Activated naive CD4-positive, alpha-beta T cell treated with anti-CD3 and anti-CD28 coated beads for 36 hours (primary cell): ENCODE measurements at places on chromosomes 6 and 20. TPM values are rescaled to one million over a fixed set of nuclear protein-coding genes. Genes with fewer than 3 reads are reported as not detected.

The C20orf141 gene
- not detected for total RNA-seq

GRCh38 chr6:14254505-14254904 is 136.9 kb downstream of the CD83 start:
- no peak overlapping the region for H3K4me3 ChIP-seq
- no peaks in the 10 kb centered on the region for H3K36me3 ChIP-seq
- H3K27me3 ChIP-seq: no peaks in the 10 kb centered on the region
- H3K4me1 ChIP-seq: peaks cover 2% of the 10 kb centered on the region

- DNase-seq: no peak
- no peaks in the 10 kb centered on the region for H3K4me1 ChIP-seq
- no peak overlapping the region for H3K4me3 ChIP-seq
- H3K27ac ChIP-seq: no peak overlapping the region
- H3K27me3 ChIP-seq: no peaks in the 10 kb centered on the region
- peaks cover 6% of the 10 kb centered on the region for H3K36me3 ChIP-seq
Observed at GRCh38 chr6:1657116-1657770, 47.5 kb downstream of the FOXC1 start.

GRCh38 chr6:150273457-150274309 is 95.1 kb upstream of the IYD start:
- no peak overlapping the region for H3K27ac ChIP-seq
- H3K27me3 ChIP-seq: peaks cover 2% of the 10 kb centered on the region
- no peaks in the 10 kb centered on the region for H3K4me1 ChIP-seq
- no peaks in the 10 kb centered on the region for H3K36me3 ChIP-seq
- DNase-seq: no peak
- no peak overlapping the region for H3K4me3 ChIP-seq

DNA sequence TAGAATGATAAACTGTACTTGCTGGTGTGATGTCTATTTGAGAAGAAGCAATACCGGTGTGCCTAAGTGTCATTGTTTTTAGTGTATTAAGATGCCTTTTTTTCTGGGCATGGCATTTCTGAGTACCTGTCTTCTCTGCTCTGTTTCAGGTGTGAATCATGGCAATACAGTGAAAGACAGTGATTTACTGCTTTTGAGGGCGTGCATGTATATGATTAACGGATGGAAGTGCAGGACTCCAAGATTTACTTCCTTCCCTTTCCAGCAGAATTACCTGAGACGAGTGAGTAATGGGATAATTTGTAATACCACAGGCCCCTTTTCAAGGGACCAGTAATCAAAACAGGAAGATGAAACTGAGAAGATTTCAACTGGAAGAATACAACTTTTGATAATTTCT is 315.8 kb downstream of the SOX4 start:
- H3K27ac ChIP-seq: no peak overlapping the region
- H3K27me3 ChIP-seq: peaks cover 2% of the 10 kb centered on the region
- H3K4me1 ChIP-seq: peaks cover 9% of the 10 kb centered on the region

GRCh38 chr20:57408131-57408530 is 16.9 kb downstream of the RBM38 start:
- H3K27me3 ChIP-seq: no peaks in the 10 kb centered on the region
- H3K4me3 ChIP-seq: no peak overlapping the region
- H3K36me3 ChIP-seq: peaks cover 24% of the 10 kb centered on the region
- no peak for DNase-seq
- H3K4me1 ChIP-seq: peaks cover 14% of the 10 kb centered on the region

- no peaks in the 10 kb centered on the region for H3K27me3 ChIP-seq
- peaks cover 38% of the 10 kb centered on the region for H3K36me3 ChIP-seq
- H3K27ac ChIP-seq: no peak overlapping the region
Observed at GRCh38 chr6:119012521-119012920, 65.9 kb downstream of the FAM184A start.

- H3K4me3 ChIP-seq: peak within 1 kb of the TSS; percentile 95
- no peaks in the 10 kb centered on the region for H3K27me3 ChIP-seq
- peaks cover 55% of the 10 kb centered on the region for H3K4me1 ChIP-seq
- peak; percentile 68 for DNase-seq
- peak within 1 kb of the TSS; percentile 99 for H3K27ac ChIP-seq
Observed at GRCh38 chr6:75601304-75602245, at the start of gene SENP6. SENP6 (plus strand) TSS chr6:75601880; CDS start chr6:75602525, 645 bp downstream.

- no peak overlapping the region for H3K4me3 ChIP-seq
- no peaks in the 10 kb centered on the region for H3K27me3 ChIP-seq
- peak overlapping the region; percentile 7 for H3K27ac ChIP-seq
- no peak for DNase-seq
Observed at GRCh38 chr6:111107589-111107988, 20.3 kb downstream of the SLC16A10 start.

GRCh38 chr6:8315154-8315553 is 120.2 kb downstream of the SLC35B3 start:
- no peak for DNase-seq
- no peaks in the 10 kb centered on the region for H3K4me1 ChIP-seq
- peaks cover 4% of the 10 kb centered on the region for H3K36me3 ChIP-seq
- H3K27ac ChIP-seq: no peak overlapping the region

- DNase-seq: peak; percentile 88
- H3K4me3 ChIP-seq: no peak overlapping the region
- H3K27ac ChIP-seq: peak overlapping the region; percentile 86
- no peaks in the 10 kb centered on the region for H3K27me3 ChIP-seq
- no peaks in the 10 kb centered on the region for H3K36me3 ChIP-seq
Observed at GRCh38 chr6:131532580-131533039, 40.4 kb upstream of the ARG1 start.
